Stimulated activated CD8-positive, alpha-beta memory T cell treated with anti-CD3 and anti-CD28 coated beads, Interleukin-4, amount 100 ng/mL, for 1 hour (primary cell): ENCODE measurements at places on chromosomes 7 and 10.

GRCh38 chr10:22733992-22734391 is 19.6 kb upstream of the PIP4K2A start:
- DNase-seq: no peak

DNA sequence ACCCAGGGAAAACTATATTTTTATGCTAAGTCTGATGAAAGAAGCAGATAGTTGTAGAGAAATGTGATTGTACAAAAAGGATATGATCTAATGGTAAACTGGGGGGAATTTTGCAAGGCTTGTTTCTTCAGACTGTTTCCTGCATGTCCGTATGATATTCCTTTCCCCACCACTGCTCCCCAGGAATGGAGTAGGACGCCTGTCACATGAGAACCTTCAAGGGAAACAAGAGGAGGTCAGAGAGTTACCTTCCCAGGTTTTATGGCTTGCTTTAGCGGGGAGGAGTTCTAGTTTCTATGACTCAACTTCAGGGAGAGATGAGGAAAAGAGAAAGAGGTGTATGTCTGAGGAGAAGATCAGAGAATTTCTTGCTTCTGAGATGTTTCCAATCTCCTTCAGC is 16.4 kb upstream of the ITPRID1 start:
- DNase-seq: no peak

GRCh38 chr10:13681528-13681927 is 94.8 kb downstream of the PRPF18 start:
- no peak for DNase-seq

DNA sequence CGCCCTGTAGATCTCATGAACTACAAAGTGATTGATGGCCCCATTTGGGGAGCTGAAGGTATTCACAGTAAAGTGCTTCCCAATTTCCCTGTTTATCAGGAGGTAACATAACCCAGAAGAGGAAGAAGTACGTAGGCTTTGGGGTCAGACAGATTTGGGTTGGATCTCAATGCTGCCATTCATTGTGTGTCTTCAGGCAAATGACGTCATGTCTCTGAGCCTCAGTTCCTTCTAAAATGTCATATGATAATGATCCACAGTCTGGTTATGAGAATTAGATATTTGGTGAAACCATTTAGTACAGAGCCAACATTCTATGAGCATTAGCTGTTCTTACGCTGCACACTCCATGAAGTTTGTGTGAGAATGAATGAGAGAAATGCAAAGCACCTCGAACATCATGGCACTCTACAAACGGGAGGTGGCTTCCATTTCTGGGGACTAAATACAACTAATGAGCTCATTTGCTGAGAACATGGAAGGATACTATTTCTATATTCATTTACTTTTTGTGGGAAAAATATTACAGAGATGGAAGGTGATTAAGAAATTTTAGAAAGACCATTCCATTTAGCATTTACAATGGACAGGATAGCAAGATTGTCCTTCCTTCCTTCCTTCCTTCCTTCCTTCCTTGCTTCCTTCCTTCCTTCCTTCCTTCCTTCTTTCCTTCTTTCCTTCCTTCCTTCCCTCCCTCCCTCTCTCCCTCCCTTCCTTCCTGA is 13.8 kb upstream of the JCAD start:
- no peak for DNase-seq
